ENCODE measurements at places on chromosomes 1 and 21.

- DNase-seq = no peak
These were observed 21.6 kb downstream of the ATP2B4 start for GRCh38 chr1:203648276-203648675.

DNA sequence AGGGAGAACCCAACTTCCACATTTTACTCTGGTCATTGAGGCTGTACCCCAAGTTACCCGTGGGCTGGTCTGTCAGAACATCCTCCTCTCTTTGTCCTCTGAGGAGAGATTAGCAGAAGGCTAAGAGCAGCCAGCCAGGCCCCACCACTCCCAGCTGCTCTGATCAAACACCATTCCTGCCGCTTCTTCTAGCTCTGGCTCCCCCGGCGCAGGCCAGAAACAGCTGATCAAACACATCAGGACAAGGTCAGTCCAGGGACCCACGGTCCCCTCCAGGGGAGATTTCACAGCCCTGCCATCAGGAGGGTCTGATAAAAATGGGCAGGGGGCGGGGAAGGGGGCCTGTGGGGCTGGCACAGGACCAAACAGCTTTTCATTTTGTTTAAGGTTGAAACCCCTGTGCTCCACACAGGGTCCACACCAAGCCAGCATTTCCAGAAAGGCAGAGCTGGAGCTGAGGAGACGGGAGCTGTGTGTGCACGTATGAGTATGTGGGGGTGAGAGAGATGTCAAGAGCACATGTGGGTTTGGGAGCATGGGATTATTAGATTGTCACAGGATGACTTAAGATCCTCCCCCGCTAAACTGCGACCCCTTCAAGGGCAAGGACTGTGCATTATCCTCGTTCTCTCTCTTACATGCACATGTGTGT, 29.9 kb upstream of the EPHA8 start:
- no peak for DNase-seq

GRCh38 chr1:112889052-112889768, 66.8 kb downstream of the SLC16A1 start:
- no peak for DNase-seq

DNA sequence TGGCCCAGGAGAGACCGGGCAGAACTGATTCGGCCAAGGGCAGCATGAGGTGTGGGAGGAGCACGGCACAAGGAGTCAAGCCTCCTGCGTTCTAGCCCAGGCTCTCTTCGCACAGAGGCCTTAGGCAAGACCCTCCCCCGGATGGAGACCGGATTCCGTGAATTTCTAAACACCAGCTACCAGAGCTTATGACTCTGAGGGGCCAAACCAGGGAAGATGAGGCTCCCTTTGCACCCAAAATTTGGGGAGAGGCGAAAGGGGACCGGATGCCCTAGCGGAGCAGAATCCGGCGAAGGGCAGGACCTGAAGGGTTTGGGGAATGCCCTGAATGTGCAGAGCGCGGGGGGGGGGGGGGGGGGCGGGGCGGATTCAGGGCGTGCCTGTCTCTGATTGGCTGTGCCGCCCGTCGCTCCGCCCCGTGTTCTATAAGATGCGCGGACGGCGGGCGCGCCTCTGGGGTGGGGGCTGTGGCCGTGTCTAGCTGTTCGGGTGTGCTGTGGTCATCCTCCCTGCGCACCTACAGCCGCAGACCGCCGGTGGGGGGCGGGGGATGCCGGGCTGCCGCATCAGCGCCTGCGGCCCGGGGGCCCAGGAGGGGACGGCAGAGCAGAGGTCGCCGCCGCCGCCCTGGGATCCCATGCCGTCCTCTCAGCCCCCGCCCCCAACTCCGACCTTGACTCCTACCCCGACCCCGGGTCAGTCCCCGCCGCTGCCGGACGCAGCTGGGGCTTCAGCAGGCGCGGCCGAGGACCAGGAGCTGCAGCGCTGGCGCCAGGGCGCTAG, at the start of gene TRNP1:
Gene TRNP1 (plus strand): TSS at position 456 of the 783 bp plus-strand sequence. CDS start 95 bp downstream, at position 551.
- peak; percentile 31 for DNase-seq

- DNase-seq = no peak
These were observed 18.1 kb downstream of the LMOD1 start for GRCh38 chr1:201928266-201928665.

DNA sequence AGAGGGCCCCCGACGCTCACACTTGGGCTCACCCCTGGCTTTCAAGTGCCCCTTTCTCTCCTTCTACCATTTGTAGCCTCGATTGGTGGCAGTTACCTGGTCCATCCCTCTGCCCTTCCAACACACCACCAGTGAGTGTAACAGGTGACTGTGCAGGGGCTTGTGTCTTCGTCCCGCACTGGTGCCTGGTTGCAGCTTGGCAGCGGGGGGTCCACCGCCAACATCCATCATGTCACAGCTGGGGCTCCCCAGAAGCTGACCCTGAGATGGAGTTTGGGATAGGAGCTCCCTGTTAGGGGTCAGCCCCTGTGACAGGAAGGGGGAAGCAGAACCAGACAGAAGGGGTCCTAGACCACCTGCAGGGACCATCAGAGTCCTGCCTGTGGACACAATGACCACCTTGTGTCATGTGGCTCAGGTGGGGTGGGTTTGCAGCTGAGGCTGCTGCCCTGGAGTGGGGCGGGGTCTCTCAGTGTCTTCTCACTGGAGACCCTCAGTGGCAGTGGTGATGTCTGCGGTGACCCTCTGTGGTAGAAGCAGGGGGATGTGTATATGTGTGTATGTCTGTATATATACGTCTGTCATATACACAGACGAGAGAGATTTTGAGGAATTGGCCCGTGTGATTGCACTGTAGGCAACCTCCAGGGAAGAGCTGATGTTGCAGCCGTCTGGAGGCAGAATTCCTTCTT, 3.6 kb upstream of the CALML6 start:
- no peak for DNase-seq

DNA sequence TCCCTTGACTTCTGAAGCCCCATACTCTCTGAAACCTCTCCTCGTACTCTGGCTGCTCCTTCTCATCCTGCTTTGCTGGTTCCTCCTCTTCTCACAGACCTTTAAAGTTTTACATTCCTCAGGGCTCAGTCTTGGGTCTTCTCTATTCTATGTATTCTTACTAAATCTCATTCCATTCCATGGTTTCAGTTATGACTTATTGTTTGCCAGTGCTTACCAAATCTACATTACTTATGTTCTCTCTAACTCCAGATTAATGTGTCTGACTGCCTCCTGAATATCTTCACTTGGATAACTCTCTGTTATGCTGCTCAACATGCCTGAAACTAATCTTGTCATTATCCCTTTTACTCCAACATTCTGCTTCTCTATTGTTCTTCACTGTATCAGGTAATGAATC, 5.4 kb upstream of the SLC35D1 start:
- DNase-seq = no peak
